Cerebellar cortex (tissue), 1 donor: ENCODE measurements at places on chromosomes 5 and 9.

DNA sequence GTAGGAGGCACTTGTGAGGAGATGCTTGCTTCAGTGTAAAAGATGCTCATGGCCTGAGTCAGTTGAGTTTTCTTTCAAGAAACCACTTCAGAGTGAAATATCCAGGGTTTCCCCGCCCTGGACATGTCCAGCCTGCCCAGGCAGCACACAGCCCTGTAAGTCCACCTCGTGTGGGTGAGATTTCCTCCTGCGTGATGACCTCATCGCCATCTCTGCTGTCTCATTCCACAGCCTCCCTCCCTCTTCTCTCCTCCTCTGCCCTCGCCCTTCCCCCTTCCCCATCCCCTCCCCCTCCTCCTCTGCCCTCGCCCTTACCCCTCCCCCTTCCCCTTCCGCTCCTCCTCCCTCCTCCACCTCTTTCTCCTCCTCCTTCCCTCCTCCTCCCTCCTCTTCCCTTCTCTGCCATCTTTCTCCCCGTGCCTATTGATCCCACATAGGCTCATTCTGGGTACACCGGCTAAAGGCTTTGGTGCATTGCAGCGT lies 34.0 kb upstream of the NCS1 start:
- DNase-seq = peak; percentile 53

DNA sequence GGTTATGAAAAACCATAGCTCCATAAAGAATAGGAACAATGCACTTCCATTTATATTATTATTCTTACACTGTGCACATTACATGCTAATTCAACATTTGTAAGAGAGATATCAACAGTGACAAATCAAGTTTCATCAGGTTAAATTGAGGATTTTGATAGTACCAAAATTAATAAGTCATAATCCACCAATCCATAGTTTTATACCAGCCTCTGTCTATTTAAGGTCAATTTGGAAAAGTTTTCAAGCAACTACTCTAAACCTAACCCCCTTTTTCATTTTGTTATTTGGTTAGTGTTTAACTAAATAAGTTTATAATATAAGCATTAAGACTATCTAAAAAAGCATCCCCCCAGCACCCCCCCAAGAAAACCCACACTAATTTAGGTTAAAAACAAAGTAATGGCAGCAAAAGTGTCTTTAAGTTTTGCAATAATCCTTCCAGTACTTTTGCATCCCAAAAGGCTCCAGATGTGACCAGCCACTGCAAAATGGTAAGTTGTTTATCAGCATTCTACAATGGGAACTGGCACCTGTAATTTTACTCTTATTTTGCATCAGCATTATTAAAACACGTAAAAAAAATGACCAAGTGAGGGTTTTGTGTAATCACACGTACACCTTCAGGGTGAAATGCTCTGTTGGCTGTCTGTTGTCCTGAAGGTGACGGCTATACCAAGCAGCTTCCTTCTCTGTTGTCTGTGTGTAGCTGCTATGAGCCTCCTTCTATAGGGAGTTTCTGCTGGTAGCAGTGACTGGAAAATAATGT lies 36.8 kb upstream of the SSBP2 start:
- peak; percentile 26 for DNase-seq

DNA sequence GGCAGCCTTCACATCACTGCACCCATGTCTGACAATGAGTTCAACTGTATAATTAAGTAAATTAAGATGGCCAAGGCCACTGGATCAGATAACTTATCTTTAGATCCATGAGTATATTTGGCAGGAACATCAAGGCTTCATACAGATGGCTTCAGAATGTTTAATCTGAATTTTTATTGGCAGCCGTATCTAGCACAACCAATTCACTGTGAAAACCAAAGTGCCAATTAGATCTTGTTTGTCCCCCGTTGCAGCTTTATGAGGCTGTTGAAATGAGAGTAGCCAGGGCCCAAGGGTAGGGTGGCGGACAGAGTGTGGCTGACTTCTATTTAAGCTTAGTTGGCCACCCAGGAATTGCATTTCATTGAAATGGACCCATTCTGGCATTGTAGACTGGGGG lies 137.7 kb downstream of the SYK start:
- DNase-seq = no peak

DNA sequence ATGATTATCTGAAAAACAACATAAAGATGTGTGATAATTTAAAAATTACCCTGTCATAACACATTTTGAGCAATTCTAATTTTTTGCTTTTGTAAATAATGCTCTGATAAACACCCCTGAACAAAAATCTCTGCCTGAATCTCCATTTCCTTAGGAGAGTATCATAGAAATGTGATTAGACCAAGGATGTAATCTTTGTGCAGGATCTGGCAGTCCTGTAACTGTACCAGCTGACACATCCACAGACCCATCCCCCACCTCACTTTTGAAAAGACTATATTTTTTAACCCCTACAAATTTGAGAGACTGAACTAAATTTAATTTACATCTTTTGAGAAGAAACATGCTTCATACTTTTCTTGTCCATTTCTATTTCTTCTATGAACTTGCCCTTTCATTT lies 101.7 kb downstream of the GNAQ start:
- no peak for DNase-seq

- no peak for DNase-seq
Observed at GRCh38 chr5:92887254-92887653, 693.8 kb downstream of the NR2F1-AS1 start.

DNA sequence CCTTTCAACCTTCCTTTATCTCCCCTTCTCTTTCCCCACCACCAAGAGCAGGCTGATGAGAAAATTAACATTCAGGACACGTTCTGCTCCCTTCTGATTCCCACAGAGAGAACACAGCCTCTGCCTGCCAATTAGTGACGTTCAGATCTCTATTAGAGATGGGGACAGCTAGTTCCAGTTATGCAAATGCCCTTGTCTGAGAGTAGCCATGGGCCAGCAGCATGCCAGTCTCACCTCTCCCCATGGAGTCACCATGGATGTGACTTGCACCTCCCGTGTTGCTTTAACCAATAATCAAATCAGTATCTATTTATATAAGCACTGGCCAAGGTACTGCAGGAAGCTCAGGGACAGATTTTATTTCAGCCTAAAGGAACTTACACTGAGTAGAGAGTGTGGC lies 61.3 kb downstream of the KCNIP1 start:
- peak; percentile 81 for DNase-seq

DNA sequence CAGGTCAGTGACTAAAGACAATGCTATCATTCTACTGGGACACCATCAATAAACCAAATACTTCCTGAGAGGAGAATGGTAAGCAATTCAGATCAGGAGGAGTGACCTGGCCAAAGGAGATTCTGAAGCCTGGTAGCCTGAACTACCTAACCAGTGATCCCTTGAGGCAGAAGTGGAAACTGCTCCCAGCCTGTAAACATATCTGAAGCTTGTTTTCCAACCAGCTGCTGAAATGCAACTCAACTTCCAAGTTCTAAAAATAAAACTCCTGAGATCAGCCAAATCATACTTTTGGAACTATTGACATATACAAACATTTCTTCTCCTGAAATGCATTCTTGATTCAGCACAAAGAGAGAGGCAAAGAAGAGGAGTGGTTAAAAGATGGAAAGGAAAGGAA lies 204.1 kb downstream of the EBF1 start:
- no peak for DNase-seq

- no peak for DNase-seq
Observed at GRCh38 chr5:147450606-147451005, 59.3 kb downstream of the DPYSL3 start.
